Liver (tissue), 10 donors: ENCODE measurements at places on chromosomes 11 and 22.

GRCh38 chr11:2549876-2550605 is 105.2 kb downstream of the KCNQ1 start:
- DNase-seq = no peak

GRCh38 chr22:44164031-44164430 is 16.7 kb upstream of the PARVG start:
- DNase-seq = no peak

DNA sequence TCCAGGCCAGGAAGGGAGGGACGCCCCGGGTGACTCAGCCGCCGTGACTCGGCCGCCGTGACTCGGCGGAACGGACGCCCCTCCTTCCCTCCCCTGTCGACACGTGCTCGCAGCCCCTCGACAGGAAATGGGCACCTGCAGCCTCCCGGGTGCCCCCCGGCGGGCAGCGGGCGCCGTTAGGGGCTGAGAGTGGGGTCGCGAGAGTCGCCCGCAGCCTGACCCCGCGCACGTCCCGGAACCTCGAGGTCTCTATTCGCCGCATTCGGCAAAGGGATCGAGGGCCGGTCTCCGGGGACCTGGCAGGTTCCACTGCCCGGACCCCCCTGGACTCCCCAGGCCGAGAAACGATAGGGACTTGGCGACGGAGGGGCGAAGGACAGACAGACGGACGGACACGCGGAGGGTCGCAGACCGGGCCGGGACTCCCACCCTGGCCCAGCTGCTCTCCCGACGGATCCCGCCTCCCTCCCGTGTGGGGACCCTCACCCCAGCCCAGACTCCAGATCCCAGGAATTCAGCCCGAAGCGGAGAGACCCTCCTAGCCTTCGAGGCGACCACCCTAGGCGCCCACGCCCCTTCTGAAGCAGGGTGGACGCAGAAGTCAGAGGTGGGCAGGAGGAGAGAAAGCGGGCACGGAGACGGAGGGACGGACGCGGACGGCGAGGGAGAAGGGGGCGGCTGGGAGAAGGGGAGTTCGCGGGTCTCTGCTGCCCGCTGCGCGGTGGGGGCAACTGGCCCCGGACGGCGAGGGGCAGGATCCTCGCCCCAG is 648 bp downstream of the FOSL1 start:
- DNase-seq = no peak

- no peak for DNase-seq
Measured at GRCh38 chr11:37404231-37404630, 806.2 kb upstream of the RAG2 start.

GRCh38 chr11:95584589-95584988 is 205.0 kb downstream of the FAM76B start:
- no peak for DNase-seq

DNA sequence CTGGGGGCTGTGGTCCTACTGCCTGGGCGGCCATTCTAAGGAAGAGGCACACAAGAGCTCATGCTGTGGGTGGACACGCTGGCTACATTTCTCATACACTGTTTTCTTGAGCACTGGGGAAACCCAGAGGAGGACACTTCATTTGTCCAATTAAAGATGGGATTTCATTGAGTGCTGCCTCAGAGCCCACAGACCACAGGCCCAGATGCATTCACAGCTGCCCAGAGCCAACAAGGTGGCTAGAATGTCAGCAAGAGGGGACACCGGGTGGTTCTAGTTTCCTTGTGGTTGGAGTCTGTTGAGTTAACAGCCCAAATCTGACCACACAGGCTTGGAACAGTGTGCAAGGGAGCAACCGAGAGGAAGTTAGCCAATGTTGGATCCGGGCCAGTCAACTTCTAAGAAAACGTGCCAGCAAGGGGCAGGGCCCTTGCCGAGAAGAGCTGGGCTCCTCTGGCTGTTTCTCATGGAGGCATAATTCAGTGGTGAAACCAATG is 35.0 kb upstream of the SORL1 start:
- peak; percentile 42 for DNase-seq

DNA sequence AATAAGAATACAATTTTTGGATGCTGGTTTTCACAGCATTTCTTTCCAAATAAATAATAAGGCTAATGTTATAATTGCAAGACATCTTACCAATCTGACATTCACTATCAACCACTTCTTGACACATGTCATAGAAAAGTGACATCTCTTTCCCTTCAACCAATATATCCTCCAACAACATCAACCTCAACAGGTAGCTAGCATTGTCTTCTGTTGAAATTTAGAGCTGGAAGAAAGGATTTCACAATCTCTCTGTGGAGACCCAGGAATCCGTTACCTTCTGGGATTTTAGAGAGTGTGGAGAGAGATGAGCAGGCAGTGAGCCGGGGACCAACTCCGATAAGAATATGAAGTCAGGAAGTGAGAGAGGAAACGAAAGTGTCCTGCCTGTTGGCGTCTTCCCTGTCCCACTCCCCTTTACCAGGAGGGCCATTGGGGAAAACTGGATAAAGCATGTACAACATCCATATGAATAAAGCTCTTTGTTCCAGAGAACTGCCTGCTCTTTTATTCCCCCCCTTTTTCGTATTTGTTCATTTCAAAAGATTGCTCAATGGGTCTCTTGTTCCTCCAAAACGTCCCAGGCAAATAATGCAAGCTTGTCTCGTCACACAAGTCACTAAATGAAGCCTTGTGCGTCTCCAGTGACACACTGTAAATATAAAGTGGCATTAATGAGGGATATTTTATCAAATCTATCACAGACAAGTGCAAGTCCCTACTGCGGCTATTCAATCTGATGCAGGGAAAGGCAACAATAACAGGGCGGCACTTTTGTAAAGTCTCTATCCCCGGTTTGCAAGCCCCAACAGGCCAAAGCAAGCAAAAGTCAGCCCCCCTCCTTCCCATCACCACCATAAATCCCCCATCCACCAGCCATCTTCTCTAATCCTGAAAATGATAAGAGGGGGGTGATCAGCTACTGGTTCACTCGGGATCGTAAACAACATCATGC is 3.4 kb downstream of the CADM1 start:
- no peak for DNase-seq

DNA sequence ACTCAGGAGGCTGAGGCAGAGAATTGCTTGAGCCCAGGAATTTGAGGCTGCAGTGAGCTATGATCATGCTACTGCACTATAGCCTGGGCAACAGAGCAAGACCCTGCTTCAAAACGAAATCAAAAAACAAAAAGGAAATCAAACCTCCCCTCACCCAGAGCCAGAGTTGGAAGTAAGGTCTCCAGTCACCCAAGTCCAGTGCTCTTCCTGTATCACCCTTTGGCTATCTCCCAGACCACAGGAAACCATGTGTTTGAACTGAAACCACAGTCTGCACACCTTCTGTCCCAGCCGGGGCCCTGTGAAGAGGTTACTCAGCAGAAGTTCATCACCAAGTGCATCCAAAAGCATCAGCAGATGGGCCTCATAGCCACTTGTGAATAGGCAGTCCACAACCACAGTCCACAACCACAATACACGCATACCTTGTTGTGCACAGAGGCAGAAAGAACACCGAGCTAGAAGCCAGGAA is 4.6 kb downstream of the MYH9 start:
- DNase-seq = no peak

GRCh38 chr22:44670220-44670988 is 31.6 kb upstream of the PRR5 start:
- no peak for DNase-seq

- DNase-seq = no peak
Measured at GRCh38 chr22:38839686-38840085, 4.1 kb downstream of the NPTXR start.

- DNase-seq = no peak
Measured at GRCh38 chr11:87185228-87185627, 147.5 kb downstream of the TMEM135 start.

GRCh38 chr11:30552839-30553238 is 33.3 kb downstream of the MPPED2 start:
- DNase-seq = no peak

GRCh38 chr22:20024225-20024624 is 3.3 kb downstream of the TANGO2 start:
- no peak for DNase-seq

DNA sequence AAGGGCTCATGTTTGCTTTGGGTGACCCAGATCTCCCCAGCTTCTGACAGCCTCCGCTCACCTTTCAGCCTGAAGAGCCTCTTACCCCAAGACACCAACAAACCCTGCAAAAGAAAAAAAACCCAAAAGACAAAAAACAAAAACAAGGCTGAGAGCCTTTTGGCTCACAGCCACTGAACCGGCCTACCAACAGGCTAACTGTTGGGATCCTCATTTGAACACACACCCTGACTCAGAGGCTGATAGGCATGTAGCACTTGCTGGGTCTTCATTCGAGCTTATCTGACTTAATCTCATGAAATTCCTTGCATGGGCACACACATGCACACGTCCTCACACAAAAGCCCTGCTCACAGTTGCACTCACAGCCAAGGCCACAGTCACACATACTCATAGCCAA is 22.9 kb upstream of the TSKU start:
- no peak for DNase-seq

GRCh38 chr11:85748455-85748891 is 62.5 kb downstream of the SYTL2 start:
- DNase-seq = no peak

DNA sequence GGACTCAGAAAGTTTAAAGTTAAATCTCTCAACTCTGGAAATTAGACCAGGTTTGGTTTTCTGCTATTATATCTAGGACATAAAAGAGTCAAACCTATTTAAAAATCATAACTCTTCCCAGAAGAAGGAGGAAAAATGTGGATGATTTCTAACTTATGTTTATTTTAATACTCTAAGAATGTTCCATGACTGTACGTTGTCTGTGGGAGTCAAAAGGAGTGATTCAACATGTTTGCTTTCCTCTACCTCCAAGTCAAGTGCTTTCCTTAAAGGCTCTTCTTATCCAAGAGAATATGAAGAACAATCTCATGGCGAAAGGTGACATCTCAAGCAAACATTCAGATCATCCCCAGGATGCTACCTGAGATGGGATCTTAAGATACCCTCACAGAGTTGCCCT is 21.6 kb downstream of the OR51E1 start:
- DNase-seq = no peak

DNA sequence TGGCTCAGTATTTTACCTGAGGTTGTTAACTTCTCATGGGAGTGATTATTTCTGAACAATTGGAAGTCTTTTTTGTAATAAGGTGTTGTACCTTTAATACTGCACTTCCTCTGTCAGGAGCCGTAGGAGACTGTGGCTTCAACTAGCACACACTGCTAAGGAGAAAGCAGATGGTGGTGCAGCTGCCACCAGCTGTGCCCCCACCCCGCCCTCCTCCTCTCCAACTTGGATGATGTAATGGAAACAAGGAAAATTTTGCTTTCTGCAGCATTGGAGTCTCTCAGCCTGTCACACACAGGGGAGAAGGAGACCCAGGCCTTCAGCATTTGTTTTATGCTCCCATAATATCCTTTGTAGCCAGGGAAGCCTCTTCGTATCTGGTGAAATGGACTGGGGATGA is 91.2 kb downstream of the TEAD1 start:
- no peak for DNase-seq

GRCh38 chr11:45224766-45225165 is 61.4 kb downstream of the SYT13 start:
- no peak for DNase-seq

GRCh38 chr22:29150701-29151100 is 55.0 kb upstream of the EMID1 start:
- DNase-seq = peak; percentile 12

- DNase-seq = peak; percentile 49
Measured at GRCh38 chr22:37141971-37142370, 7.7 kb downstream of the IL2RB start.

DNA sequence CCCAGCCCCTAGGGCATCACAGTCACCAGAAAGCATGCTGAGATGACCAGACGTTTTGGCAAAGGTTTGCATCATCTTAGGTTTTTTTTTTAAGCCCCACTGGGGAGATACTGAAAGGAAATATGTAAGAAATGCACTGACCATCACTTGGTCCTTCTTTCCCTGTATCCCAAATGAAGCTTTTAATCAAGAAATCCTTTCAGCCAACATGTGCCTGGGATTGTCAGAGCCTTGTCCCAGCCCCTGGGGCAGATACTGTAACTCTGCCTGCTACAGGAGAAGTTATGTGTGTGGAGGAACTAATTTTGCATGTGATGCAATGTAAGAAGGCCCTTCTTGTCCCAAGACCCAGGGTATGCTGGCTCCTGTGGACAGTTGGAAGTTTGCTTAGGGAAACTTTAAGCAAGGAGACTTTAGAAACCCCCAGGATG is 65.6 kb downstream of the PPFIBP2 start:
- DNase-seq = no peak

GRCh38 chr11:108206969-108207682 is 15.3 kb downstream of the NPAT start:
- DNase-seq = no peak

GRCh38 chr11:44621140-44621681 is 55.7 kb downstream of the CD82 start:
- peak; percentile 88 for DNase-seq

GRCh38 chr11:73209892-73210291 is 8.2 kb upstream of the P2RY2 start:
- DNase-seq = no peak

DNA sequence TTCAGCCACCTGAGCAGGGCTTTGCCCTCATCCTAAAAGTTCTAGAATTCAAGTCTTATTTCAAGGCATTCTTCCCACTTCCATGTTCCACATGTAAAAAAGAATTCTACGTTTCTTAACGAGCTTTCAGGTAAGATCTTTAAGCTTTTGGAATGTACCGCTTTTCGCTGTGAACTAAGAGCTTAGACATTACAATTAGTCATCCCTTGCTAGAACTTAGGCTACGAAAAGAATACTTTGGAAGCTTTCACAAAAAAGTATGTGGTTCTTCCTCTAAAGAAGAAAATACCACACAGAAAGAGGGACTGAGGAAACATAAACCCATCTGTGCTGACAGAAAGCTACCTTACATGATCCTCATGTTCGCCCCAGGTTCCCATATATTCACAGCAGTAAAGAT is 1.9 kb downstream of the NUMA1 start:
- no peak for DNase-seq

GRCh38 chr11:128180441-128181087 is 406.8 kb downstream of the ETS1 start:
- no peak for DNase-seq

DNA sequence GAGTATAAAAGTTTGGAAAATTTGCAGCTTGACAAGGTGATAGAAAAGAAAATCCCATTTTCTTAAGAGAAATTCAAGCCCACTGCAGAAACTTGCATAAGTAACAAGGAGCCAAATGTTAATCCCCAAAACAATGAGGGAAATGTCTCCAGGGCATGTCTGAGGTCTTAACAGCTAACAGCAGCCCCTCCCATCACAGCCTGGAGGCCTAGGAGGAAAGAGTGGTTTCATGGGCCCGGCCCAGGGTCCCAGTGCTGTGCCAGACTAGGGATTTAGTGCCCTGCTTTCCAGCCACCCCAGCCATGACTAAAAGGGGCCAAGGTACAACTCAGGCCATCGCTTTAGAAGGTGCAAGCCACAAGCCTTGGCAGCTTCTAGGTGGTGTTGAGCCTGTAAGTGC is 123.7 kb upstream of the TRPC6 start:
- no peak for DNase-seq

GRCh38 chr11:1129611-1130160 is 28.1 kb upstream of the MUC5AC start:
- no peak for DNase-seq

DNA sequence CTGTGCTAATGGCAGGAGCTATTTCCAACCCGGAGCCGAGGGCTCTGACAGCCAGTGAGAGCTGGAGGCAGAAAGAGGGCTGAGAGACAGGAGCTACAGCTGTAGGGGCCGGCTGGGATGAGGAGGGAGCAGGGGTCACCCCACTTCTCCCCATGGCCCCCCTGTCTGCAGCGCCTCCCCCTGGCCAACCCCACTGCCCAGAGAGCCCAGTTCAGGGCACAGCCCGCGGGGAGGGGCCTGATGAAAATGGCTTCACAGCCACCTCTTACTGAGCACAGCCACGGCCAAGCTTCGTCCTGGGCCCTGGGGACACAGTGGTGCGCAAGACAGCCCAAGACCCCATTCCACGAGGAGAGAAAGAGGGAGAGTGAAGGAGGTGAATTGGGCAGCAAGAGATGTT is 27.9 kb downstream of the RPL3 start:
- no peak for DNase-seq
